HFF-Myc (cell line): ENCODE measurements at places on chromosomes 3 and 15.

GRCh38 chr3:76383781-76384180, 598.4 kb upstream of the ZNF717 start:
- no peak for DNase-seq

DNA sequence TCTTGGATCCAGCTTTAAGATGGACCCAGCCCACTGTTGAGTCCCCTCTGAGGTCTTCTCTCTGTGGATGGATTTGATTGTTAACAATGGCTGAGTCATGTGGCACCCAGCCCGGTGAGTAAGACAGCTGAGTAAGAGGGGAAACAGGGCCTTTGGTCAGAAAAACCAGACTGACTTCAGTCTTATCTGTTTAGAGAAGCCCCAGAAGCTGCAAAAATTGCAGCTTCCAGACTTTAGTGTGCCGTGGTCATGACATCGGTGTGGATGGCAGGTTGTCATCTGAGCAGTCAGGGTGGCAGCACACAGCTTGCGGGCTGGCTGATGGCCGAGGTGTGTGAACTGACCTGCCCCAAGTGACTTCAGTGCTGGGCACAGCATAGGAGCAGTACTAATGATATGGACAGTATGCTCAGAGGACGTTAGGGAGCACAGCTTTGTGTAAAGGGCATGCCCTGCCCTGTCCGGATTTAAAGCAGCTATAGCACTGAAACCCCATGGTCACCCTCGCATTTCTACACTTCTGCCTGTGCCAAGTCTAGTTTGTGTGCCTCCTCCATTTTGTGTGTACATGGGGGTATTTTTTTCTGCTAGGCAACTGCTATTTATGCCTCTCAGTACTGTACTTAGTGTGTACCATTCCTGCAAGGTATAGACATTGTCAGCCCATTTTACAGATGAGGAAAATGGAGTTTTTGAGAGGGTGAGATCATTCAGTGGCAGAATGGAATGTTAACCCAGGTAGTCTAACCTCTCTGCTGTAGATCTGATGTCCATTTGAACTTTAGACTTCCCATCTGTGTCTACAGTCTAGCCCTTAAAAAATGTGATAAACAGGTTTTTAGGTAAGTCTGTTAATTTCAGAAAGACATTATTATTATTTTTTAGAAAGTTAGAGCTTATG, 44.4 kb downstream of the FLNB start:
- peak; percentile 89 for DNase-seq

DNA sequence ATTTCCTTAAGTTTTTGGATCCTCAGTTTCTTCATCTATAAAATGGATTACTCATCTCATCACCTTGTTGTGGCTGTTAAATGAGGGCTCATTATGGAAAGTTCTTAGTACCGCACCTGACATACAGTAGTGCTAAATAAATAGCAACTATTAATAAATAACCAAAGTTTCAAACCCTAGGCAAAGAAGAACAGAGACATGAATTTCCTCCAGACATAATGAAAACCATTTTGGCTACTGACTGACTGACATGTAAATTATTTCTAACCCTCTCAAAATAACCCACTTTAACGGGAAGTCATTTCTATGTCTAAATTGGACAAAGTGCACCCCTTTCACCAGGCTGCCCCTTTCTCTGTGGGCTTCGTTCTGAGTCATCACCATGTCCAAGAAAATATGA, 17.4 kb upstream of the KLHL6 start:
- DNase-seq = no peak

- peak; percentile 24 for DNase-seq
These were observed 39.7 kb upstream of the SPSB4 start for GRCh38 chr3:141011232-141011996.

DNA sequence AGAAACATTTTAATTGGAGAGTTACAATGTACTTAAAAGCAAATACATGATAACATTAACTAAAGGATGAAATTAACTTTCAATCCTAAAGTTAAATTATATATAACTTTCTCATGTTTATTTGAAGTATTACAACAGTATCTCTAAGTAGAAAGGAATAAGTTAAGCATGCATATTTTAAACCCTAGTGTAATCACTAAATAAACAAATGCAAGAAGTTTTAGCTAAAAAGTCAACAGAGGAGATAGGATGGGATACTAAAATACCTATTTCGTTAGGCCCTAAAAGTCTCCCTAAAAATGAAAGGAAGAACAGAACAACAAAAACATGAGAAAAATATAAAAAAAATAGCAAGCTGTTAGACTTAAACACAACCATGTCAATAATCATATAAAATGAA, 361.3 kb upstream of the THBS1 start:
- no peak for DNase-seq

- DNase-seq = peak; percentile 53
These were observed 209.2 kb upstream of the ZPLD1 start for GRCh38 chr3:102225407-102226132.

GRCh38 chr3:115704661-115705338, 81.5 kb downstream of the GAP43 start:
- no peak for DNase-seq

DNA sequence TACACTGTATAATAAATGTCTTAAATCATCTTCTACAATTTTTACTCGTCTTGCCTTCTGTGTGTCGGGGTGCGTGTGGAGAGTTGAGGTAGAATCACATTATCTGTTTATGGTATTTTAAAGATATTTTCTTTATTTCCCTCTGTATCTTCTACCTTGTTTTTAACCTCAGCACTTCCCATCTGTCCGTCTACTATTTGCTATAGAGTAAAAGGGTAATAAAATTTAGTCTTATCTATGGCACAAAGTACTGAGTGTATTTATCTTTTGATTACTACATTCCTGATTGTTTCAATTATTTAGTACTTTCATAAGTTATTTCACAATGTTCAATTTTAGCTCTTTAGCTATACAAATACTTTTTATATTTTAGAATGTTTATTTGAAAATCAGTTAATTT, 62.2 kb downstream of the TRPC1 start:
- no peak for DNase-seq

- no peak for DNase-seq
These were observed 810.5 kb upstream of the NECTIN3 start for GRCh38 chr3:110261141-110261540.
